ENCODE measurements at places on chromosomes 3 and 15.

DNA sequence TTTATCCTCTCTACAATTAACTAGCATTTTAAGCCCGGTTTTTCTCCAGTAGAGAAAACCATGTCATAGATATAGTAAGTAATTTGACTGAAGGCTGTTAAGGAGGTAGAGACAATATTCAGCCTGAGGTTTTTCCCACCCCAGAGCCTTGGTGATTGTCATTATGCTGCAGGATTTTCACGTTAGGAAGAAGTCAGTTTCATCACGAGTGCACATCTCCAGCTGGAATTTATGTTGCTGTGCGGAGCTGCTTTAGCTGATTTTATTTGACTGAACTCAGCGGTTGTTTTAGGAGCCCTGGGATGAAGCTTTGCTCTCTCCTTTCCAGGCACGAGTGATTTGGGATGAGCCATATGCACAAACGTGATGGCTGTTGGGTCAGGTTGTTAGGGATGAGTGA, 271.3 kb upstream of the RGMA start:
- DNase-seq, result no peak

DNA sequence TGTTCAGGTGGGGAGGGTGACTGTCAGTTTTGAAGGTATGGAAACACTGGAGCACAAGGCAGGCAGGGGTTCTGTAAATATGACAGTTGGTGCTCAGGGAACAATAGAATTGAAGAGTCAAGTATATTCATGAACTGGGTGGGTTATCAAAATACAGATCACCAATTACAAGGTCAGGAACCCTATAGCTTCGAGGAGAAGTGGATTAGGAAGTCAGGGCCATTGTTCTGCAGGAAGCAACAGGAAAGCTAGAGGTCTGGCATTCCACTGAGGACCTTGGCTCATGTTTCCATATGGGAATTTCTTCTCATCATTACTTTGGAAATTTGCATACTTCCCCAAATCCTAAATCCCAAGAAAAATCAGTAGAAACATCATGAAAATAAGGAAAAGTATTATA, 125.9 kb downstream of the MYRIP start:
- DNase-seq, result no peak

DNA sequence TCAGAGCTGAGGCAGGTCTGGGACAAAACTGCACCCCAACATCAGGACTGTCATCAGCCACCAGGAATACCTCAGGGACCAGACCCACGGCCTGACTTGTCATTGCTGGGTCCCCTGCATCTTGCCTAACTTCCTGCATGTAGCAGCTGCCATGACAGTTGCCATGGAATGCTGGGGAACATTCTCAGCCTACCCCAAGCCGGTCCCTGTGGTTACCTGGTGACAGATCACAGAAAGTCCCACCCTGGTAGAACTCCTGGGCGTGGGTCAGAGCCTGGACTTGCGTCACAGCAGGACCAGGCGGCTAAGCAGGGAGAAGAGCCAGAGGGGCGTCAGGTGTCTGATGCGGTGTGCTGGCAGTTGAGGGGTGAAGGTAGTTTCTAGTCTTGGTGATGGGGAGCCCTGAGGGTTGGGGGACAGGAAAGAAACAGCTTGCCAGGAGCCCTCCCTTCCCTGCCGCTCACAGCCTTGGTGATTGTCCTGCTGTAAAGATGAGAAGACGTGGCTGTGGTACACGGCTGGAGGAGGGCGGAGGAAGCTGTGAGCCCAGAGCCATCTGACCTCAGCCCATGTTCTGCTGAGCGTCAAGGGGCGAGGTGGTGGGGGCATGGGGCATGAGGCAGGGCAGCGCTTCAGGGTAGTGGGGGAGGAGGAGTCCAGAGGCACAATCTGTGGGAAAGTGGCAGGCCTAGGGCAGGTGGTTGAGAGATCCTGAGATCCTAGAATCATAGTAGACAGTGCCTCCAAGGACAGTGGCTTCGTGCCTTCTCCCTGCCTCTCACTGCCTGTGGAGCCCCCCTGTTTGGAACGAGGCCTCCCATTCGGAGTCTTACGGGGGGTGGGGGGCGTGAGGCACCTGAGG, 5.4 kb downstream of the H1-8 start:
- DNase-seq, result no peak

DNA sequence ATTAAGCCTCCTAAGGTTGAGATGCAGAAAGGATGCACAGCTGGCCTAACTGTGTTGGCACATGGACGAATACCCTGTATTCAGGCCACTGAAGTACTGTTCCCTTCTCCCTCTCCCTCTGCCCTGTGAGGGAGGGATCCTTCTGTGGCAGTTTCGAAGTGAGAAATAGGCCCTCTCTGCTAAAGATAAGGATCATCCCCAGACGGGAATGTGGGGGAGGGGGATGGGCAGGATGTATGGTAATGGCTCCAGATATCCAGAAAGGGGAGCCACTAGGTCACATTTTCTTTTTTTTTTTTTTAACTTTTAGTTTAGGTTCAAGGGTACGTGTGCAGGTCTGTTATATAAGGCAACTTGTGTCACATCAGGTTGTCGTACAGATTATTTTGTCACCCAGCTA, 463.1 kb downstream of the TBL1XR1 start:
- no peak for DNase-seq
